ENCODE measurements at places on chromosomes 12 and 14.

DNA sequence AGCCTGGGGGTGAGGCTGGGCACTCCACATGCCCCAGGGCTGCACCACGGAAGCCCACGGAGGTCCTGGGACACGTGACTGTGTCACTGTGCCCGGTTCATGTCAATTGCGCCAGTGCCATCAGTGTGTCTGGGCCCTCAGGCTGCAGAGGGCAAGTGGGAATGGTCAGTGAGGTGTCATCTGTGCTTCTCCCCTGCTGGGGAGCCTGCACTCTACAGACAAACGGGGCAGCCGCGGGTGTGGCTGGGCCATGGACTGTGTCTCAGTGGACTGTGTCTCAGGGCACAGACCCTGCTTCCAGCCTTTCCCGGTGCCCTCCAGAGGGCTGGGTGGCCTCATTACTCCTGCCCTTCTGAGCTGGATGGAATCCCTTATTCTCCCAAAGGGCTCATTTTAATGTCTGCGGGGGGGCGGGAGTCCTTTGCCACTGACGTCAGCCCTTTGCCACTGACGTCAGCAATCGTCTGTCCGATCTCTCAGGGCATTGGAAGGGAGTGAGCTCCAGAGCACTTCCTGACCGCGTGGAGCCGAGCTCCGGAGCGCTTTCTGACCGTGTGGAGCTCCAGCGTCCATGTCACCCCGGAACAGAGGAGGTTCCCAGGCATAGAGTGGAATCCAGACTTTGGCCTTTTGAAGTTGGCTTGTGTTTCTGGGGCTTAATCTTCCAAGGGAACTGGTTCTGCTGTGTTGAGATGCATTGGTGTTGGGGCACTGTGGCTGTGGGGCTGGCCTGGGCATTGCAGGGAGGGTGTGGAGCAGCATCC, 72.4 kb downstream of the ADGRD1 start:
- DNase-seq: no peak

DNA sequence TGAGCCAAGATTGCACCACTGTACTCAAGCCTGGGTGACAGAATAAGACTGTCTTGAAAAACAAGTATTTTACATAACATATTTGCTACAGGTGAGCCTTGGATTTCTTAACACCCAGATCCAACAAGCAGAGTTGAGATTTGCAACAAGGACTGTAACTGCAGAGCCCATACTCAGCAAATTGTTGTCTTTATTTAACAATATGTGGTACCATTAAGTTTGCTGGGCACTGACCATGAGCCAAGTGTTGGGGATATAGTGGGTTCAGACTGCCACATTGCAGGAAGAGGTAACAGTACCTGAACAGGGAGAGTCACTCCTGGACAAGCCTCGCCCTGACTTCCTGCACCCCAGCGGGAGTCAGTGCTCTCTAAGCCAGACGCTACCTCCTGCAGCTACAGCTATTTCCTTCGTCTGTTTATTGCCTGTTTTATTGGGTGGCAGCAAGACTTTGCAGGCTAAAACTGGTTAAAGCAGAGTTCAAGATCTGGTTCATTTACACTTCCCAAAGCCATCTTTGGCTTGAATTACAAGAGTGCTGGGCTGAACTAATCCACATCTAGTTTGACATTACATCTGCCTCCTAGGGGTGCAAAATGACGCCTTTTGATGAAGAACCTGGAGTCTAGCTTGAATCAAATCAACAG, 12.5 kb downstream of the AHSA1 start:
- DNase-seq: no peak

DNA sequence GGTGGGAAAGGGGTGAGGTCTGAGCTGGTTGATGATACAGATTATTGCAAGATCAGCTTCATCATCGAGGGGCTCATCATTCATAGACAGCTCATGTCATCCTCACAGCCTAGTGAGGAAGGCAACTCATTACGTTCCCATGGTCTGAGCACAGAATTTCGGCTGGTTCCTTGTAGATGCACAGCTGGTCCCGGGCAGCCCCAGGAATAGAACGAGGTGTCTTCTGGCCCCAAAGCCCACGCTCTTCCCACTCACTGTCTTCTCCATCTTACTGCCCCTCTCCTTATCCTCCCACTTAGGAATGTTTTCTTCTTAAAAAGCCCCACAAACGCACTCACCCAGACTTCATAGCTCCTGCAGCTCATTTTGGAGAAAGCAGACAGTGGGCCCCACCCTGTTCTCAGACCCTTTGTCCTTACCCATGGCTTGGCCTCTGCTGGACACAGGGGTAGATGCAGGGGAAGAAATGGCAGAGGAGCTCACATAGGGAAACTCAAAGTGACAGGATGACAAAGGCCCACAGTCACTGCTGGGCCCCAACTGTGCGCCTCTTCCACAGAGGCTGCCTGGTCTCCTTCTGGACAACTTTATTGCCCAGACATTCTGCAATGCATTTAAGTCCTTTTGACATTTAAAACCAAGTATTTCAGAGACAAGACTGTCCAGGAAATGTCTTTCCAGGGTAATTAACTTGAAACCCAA, 162.2 kb downstream of the ADGRD1 start:
- no peak for DNase-seq

GRCh38 chr14:22131749-22132476, 457.1 kb downstream of the DAD1 start:
- no peak for DNase-seq

DNA sequence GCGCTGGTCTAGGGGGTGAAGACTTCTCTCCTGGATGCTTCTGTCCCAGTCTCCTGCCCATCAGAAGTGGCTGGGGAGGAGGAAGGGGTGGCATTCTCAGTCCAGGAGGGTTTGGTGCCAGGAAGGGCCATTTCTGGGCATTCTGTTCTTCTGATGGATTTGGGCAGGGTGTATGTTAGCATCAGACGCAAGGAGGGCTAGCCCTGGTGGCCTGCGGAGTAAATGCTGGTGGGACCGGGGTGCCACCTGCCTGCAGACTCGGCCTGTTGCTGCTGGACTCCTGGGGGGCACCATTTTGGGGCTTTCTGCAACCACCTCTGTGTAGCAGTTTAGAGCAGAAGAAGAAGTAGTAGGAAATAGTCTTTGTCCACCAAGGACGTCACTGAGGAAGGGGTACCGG, 31.7 kb downstream of the AACS start:
- no peak for DNase-seq

DNA sequence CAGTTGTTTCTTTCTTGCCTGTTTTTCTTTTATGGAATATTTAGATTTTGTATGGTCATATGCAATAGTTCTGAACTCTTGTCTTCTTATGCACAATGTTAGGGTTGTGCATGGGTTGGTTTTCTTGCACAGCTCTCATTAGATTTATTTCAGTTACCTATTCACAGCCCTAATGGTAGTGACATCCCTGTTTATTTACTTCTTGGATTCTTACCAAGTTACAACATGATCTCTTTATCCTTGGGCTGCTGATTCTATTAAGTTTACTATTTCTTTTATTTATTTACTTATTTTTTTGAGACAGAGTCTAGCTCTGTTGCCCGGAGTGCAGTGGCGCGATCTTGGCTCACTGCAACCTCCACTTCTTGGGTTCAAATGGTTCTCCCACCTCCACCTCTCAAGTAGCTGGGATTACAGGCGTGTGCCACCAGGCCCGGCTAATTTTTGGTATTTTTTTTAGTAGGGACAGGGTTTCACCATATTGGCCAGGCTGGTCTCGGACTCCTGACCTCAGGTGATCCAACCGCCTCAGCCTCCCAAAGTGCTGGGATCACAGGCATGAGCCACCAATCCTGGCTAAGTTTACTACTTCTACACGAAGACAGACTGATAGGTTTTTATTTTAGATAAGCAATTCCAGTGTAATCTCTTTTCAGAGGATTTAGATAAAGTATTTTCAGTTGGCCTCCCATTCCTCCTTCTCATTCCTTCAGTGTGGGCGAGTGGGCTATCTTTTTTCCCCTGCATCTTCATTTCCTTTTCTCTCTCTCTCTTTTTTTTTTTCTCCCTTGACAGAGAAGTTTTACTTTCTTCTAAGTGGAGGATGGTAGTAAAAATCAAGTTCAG, 395.1 kb upstream of the RGS6 start:
- no peak for DNase-seq

DNA sequence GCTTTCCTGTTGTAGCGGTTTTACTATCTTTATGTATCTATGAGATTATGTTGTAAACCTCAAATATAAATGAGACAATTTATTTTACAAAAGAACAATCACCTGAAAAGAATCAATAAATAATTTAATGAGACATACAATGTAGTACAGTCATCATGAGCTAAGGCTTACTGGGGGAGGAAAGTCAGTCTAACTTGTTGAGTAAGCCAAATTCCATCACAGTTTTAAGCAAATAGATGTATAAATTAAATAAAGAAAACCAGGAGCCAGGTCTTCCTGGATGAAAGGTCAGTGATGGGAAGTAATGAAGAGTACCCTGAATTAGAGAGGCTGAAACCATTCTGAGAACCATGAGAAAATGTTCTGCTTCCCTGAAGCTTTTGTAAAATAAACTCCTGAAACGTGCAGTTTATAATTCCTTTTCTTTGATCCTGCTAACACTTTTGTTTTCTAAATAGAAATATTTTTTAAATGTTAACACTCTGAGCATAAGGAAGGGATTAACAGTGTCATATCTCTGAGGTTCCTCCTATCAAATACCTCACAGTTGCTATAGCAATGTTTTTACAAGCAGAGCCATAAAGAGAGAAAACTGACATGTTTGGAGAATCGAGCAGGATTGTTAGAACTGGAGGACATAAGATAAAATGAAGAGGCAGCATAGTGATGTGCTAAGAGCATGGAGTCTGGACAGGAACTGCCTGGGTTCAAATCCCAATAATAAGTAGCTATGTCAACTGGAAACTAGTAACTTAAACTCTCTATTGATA, 444.9 kb upstream of the FOXG1 start:
- no peak for DNase-seq

GRCh38 chr14:52862632-52863333, 71.4 kb upstream of the GNPNAT1 start:
- no peak for DNase-seq

DNA sequence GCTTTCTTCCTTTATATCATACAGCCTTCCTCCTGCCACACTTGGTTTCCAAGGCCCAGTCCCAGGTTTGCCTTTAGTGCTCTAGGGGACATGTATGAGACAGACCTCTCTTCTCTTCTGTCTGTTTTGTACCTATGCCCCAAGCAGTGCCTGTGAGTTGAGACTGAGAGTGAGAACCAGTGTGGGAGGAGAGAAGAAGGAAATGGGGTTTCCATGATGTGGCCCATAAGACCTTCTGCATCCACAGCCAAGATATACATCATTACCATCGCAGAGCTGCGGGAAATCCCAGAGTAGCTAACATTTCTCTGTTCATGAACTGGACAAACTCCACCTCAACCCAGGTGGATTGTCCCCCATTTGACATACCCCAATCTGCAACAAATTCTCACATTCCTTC, 2.8 kb downstream of the TESPA1 start:
- DNase-seq: no peak

GRCh38 chr12:109752117-109753053, 38.8 kb downstream of the FAM222A start:
- DNase-seq: no peak

DNA sequence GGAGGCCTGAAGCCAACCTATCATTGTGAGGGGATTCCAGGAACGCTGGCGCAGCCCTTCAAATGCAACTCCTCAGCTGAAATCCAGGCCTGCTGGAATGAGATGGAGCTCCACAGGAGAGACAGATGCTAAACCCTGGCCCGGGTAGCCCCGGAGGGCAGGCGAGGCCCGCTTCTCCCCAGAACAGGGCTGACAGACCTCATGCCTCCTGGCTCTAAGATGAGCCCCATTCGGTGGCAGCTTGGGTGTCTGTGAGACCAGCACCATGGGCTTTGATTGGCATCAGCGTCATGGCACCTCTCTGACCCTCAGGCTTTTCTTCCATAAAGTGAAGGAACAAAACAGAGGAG, 382.2 kb downstream of the BCL11B start:
- DNase-seq: no peak
